ENCODE measurements at places on chromosomes 12 and 14.

GRCh38 chr14:96261053-96261452 lies 5.0 kb downstream of the BDKRB1 start:
- no peak for DNase-seq

DNA sequence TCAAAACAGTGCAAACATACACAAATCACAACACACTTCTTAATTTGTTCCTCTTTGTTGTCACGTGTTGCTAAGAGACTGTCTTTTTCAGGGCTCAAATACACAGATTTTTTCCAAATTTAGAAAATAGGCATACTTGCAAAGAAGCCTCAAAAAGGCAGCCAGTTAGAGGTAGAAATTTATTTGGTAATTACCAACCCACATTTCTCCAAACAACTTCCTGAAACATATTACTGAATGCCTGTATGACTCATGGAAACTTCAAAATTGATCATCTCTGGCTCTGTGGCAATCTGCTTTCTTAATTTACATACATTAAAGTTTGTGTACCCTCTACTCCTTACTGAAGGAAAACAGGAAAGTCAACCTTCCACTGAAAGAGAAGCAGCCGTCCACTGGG lies 36.4 kb downstream of the PPM1H start:
- DNase-seq, result no peak

GRCh38 chr12:104105461-104105860 lies 32.5 kb downstream of the NFYB start:
- DNase-seq, result no peak

DNA sequence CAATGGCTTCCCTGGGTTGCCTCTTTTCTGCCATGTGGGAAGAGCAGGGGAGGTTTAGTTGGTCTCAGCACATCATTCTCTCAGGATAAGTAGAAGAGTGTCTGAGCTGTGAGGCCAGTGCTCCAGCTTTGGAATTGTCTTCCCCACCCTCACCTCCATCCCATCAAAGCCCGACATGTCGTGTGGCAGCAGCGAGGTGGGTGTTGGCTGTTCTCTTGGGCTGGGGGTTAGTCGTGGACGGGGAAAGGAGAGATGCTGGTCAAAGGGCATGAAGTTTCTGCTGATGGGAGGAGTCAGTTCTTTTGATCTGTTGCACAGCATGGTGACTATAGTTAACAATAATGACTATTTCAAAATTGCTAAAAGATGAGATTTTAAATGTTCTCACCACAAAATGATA lies 404.2 kb downstream of the TMEM121 start:
- no peak for DNase-seq

GRCh38 chr12:63912651-63913050 lies 68.2 kb downstream of the SRGAP1 start:
- no peak for DNase-seq

- no peak for DNase-seq
Measured at GRCh38 chr12:51863933-51864832, 15.7 kb upstream of the FIGNL2 start.

DNA sequence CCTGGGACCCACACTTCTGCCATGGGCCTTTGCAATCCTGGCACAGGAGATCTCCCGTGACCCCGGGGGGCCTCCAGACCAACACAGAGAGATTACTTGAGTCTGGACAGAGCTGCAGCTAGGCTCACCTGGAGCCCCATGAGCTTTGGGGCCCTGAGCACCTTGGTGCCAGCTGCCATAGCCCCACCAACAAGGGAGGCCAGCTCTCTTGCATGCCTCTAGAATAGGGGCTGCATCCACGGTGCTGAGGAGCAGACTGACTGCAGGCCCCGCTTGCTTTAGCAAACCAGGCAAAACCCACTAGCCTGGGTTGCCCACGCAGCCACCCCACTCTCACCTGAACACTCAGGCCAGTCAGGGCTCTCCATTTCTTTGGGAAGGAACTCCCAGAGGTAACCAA lies 3.7 kb upstream of the OR4N2 start:
- no peak for DNase-seq

- DNase-seq, result no peak
Measured at GRCh38 chr12:86634456-86635410, 378.5 kb upstream of the MGAT4C start.

- DNase-seq, result no peak
Measured at GRCh38 chr12:124730455-124730932, 133.2 kb downstream of the SCARB1 start.

DNA sequence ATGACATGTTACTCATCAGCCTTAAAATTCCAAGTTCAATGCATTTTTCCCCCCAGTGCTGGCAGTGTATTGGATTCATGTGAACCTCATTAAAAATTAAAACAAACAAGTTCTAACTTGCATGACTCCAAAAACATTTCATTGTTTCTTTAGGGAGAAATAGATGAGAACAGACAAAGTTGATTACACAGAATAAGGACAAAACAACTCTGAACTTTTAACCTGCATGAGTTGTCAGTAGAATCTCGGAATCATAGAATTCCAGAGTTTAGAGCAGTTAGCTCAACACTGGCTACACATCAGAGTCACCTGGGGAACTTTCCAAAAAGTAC lies 127.5 kb downstream of the TMX1 start:
- DNase-seq, result no peak

GRCh38 chr14:55288439-55288838 lies 17.2 kb downstream of the FBXO34 start:
- no peak for DNase-seq

- DNase-seq, result no peak
Measured at GRCh38 chr12:6567112-6567670, 900 bp downstream of the NOP2 start.

GRCh38 chr14:80356413-80356812 lies 145.1 kb upstream of the DIO2 start:
- no peak for DNase-seq

DNA sequence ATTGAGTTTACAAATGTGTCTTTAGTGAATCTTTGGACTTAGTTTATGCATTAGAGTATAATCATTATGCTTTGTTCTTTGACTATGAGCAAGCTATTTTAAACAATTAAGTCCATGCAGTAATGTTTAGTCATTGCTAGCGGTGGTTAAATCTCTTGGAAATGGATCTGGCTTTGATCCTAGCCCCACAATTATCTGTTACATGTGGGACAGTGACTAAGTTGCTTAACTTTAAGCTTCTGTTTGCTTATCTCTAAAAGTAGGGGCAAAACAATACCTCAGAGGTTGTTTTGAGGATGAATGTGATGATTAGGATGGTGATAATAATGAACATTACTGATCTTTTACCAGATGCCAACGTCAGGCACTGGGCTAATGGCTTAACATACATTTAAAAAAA lies 124.2 kb downstream of the NPAS3 start:
- DNase-seq, result no peak

GRCh38 chr14:104184506-104184905 lies 46.1 kb downstream of the KIF26A start:
- DNase-seq, result no peak

DNA sequence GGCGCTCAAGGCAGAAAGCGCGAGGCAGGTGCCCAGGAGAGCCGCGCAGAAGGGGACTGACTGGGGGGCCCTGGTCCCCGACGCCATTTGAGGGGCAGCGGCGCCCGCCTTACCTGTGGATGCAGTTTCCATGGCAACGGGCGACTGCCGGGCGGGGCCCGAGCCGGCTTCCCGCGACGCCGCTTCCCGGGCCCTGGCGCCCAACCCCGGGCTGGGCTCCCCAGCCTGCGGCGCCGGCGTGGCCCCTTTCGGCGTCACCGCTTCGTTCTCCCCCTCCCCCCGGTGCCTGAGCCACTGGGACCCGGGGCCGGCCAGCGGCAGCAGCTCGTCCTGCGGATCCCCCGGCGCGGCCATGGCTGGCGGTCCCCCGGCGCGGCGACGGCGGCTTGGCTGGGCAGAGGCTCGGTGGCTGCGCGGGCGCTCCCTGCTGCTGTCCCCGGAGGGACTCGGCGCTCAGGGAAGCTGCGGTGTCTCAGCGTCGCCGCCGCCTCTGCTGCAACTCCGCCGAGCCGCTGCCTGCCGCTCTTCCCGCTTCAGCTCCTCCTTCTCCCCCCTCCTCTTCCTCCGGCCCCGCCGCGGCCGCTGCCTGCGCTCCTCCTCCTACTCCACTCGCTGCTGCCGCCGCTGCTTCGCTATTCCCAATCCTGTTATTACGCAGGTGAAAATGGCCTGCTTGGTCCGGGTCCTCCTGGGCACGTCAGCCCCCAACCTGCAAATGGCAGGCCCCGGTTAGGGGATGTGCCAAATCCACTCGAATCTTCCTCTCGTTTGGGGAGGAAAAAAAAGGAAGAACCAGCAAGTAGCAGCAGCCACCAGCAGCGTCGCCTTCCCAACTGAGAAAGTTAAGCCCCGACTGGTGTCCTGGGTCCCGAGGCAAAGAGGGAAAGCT lies at the start of gene RTN1:
RTN1 (minus strand) TSS at position 500 of the 889 bp plus-strand sequence; CDS start at position 354, 146 bp downstream.
- DNase-seq, result no peak

GRCh38 chr14:70140614-70141013 lies 48.1 kb downstream of the SLC8A3 start:
- DNase-seq, result no peak

GRCh38 chr12:53758081-53758729 lies 6.4 kb upstream of the CISTR start:
- DNase-seq, result no peak

DNA sequence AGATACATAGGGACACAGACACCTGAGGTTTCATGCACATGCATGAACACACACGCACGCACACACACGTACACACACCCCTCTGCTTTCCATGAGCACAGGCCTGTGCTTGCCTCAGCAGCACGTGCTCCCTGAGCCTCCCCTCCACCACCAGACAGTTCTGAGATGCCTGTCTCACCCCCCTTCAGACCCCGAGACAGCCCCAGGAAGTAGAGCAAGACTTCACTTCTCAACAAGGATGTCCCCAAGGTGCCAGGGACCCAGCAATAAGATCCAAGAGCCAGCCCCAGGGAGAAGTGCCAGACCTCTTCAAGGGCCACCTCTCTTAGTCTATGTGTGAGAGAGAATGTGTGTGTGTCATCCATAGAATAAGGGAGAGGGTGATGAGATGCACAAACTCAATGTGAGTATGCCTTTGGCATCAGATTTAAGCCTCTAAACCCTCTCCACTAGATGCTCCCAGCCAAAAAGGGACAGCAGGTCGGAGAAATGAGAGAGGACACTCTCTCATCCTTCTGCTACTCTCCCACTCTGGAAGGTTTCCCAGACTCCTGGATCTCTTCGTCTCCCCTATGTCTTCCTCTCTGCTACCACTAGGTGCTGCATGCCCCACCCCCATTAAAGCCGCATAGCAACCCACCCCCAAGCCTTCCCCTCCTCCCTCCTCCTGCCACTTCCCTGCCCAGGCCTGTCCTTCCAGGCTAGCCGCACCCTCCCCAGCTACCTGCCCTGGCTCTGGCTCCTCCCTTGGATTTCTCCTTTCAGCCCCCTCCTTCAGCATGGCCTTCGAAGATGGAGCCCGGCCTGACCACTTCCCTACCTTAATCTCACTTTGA lies 7.7 kb downstream of the RARG start:
- no peak for DNase-seq

DNA sequence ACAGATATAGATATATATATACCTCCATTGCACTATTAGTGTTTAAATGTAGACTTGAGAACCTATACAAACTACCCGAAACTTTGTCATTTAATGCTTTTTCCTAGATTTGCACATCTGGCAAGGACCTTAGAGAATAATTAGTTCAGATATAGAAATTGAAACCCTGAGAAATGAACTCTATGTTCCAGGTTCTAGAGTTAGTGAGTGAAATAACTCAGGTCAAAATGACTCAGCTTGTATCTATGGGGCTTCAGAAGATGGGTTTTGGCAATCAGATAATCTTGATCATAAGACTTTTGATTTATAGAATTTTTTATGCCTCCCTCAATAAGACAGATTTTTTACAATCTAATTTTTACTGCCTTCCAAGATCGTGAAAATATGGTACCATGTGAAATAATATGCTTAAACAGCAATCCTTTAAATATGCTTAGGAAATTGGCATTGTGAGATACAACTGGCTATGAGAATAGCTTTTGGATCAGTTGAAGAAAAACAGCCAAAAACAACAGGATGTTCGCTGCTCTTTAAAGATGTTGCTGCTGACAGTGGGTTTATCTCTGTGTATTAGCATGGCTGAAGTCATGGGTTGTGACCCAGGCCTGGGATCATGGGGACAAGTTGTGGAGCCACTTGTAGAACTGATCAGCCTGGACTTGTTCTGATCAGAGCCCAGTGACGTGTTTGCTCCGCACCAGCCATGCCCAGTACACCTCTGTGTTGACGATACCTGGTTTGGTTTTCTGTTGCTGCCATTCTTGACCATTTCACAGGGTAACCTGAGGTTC lies 63.6 kb downstream of the TTLL5 start:
- no peak for DNase-seq

GRCh38 chr14:72682188-72682587 lies 211.7 kb downstream of the DPF3 start:
- DNase-seq, result no peak

DNA sequence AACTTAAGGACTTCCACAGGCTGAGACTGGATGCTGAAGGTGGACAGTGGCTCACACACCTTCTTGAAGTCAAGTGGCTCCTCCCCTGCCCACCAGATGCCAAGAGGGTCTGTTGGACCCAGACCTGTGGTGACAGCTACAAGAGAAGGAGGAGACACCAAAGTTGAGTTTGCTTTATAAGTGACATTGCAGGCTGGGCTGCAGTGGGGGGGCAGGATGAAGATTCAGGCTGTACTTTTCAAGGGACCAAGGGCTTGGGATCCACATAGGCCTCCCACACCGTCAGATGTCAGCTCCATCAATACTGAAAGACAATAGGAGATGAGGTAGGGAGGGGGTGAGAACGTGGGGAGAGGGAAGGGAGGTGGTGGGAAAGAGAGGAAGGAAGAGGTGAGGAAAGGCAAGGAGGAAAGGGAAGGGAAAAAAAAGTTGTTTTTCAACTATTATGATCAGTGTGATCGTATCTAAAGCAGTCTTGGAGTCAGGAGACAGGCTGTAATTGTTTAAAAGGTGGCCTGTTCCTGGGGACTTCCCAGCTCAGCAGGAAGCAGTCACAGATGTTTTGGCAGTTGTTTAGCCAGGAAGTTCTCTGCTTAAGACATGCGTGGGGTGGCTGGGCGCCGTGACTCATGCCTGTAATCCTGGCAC lies 84.1 kb upstream of the RESF1 start:
- DNase-seq, result no peak

- DNase-seq, result no peak
Measured at GRCh38 chr12:47312808-47313426, 233.2 kb upstream of the AMIGO2 start.

DNA sequence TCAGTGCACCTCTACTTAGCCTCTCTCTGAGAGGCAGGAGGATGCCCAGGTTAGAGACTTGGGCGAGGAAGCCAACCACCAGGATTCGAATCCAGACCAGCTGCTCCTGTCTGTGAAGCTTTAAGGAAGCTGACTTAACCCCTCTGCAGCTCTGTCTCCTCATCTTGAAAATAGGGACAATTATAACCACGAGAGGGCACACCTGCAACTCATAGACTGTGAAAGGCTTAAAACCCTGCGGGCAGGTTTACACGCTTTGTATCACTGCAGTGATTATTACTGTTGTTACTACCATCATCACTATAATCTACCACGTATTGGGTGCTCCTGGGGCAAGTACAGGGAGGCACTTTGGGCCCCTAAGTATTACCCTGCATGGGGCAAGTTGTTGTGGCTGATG lies 379.8 kb downstream of the VRK1 start:
- DNase-seq, result no peak

GRCh38 chr12:22248571-22249115 lies 85.9 kb downstream of the ST8SIA1 start:
- DNase-seq, result no peak

Measured in omental fat pad (tissue), 4 donors.